Cortex of kidney (tissue), 1 donor: ENCODE measurements at places on chromosomes 13 and 19.

DNA sequence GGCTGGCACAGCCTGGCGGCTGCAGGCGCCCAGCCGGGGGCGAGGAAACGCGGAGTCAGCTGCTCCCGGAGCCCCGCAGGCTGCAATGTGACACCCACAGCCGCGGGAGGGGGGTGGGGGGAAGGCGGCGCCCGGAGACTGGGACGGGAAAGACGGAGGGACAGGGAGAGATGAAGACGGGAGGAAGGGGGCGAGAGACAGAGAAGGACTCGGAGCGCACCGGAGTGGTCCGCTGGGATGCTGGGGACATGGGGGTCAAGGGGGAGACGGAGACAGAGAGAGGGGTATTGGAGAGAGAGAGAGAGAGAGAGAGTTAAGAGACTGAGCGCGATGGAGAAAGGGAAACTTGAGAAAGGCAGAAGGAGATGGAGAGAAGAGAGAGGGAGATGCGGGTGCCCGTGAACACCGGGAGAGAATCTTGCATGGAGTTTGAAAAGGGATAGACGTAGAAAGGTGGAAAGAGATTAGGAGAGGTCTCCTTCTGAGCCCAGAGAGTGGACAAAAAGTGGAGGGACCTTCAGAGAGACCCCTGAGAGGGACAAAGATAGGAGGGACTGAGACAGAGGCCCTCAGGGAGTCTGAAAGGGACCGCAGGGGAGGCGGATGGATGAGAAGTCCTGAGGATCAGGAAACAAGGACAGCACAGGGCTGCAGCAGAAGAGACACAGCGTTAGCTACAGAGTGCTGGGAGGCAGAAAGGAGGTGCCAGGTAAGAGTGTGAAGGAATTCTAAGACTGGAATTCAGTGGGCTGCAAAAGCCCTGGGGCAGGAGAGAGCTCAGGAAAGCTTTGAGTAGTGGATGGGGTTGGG, 1.0 kb downstream of the SCN1B start:
- DNase-seq = no peak

GRCh38 chr19:33108161-33108560, 23.8 kb upstream of the WDR88 start:
- DNase-seq = no peak

GRCh38 chr13:111140562-111141105, 25.5 kb downstream of the ARHGEF7 start:
- no peak for DNase-seq

GRCh38 chr19:15268192-15268927, 36.1 kb upstream of the EPHX3 start:
- DNase-seq = no peak

- no peak for DNase-seq
Measured at GRCh38 chr13:33686772-33687480, 131.0 kb upstream of the RFC3 start.

GRCh38 chr19:1767464-1767933, 14.2 kb downstream of the ONECUT3 start:
- no peak for DNase-seq

DNA sequence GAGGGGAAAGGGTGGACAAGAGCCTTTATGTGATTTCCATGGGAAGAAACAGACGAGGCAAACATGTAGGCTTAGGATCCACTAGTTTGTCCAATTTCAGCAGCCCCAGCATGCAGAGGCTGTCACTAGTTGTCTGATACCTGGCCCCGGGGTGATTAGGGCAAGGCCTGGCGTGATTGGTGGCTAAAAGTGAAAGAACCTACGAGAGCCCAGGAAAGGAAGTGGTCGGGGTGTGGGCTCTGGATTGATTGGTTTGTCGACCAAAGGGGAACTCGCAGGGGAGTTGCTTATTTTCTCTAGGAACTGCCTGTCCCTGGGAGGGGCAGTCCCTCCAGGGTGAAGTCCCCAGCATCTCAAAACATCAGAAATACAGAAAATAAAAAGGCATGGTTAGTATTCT, 64.2 kb upstream of the UQCRFS1 start:
- no peak for DNase-seq
